ENCODE measurements at places on chromosomes 6 and 20.

DNA sequence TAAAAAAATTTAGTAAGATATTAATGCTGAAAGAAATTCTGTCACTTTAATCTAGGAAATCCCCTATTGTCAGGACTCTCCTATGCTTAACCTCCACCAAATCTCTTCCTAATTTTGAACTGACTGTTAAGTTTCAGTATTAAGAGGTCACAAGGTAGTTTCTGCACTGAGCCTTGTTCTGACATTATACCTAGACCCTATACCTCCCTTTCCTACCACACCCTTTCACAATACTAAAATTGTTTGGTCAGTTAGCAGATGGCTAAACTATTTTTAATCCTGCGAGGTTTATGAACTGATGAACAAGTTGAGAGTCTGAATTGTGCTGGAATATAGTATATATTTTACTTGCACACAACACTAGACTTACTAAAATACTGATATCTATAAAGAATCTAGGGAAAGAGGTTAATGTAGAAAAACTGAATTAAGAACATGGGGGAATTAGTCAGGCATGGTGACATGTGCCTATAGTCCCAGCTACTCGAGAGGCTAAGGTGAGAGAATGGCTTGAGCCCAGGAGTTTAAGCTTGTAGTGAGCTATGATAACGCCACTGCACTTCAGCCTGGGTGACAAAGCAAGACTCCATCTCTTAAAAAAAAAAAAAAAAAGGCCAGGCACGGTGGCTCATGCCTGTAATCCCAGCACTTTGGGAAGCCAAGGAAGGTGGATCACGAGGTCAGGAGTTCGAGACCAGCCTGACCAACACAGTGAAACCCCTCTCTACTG, 51.5 kb downstream of the HBS1L start:
- DNase-seq, result no peak

- DNase-seq, result no peak
Measured at GRCh38 chr6:149939356-149939648, 2.5 kb upstream of the ULBP2 start.

GRCh38 chr6:112332274-112332673, 14.9 kb upstream of the RFPL4B start:
- no peak for DNase-seq

GRCh38 chr6:148085631-148086331, 256.9 kb upstream of the SASH1 start:
- no peak for DNase-seq

DNA sequence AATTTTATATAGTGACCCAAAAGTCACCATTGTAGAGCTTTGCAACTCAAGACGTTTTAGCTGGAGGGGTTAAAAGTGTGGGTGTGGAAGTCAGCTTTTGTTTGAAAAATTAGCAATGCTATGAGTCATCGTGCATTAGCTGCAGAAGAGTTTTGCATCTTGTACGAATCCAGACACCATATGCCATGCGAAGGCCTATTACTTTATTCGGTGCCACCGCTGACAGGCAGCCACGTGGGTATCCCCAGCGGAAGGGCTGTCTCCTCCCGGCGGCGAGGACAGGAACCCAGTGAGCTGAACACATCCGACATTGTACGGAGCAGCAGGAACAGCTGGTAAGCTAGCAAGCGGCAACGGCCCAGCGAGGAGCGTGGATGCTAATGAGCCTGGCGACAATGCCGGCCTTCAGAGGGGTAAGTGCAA, 84.4 kb downstream of the INSM1 start:
- peak; percentile 10 for DNase-seq

GRCh38 chr20:44552950-44553908, 29.1 kb upstream of the PKIG start:
- DNase-seq, result no peak

GRCh38 chr6:21873562-21873961, 280.0 kb downstream of the SOX4 start:
- DNase-seq, result no peak

DNA sequence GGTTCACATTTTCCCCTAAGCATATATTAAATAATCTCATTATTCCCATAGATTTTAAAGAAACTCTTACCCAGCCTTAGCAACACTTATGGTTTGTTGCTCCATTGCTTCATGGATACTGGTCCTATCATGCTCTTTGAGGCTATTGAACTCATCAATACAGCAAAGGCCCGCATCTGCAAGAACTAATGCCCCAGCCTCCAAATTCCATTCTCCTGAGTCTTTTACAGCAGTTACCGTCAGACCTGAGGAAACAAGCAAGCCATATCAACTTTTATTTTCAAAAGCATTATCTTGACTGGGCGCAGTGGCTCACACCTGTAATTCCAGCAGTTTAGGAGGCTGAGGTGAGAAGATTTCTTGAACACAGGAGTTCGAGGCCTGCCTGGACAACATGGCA, 37.7 kb upstream of the ASF1A start:
- no peak for DNase-seq

- peak; percentile 72 for DNase-seq
Measured at GRCh38 chr20:62651285-62652021, 9.2 kb downstream of the SLCO4A1 start.

- DNase-seq, result no peak
Measured at GRCh38 chr6:31692886-31693285, 10.2 kb downstream of the ABHD16A start.

DNA sequence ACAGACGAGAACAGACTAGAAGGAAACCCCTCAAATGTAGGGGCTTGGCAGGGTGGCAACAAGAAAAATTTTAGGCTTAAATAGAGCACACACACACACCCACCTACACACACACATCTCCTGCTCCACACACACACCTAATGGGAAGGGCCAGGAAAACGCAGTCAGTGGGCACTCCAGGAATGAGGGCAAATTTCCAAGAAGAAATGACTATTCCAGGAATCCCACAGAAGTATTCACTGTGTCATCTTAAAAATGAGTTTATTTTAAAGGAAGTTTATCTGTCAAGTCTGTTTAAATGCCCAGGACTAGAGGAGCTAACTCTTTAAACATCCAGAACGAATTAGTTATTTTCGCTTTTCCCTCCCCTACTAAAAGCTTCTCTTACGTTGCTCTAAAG, 13.0 kb downstream of the ALDH8A1 start:
- DNase-seq, result no peak

GRCh38 chr20:11366660-11367059, 551.0 kb upstream of the BTBD3 start:
- DNase-seq, result no peak

DNA sequence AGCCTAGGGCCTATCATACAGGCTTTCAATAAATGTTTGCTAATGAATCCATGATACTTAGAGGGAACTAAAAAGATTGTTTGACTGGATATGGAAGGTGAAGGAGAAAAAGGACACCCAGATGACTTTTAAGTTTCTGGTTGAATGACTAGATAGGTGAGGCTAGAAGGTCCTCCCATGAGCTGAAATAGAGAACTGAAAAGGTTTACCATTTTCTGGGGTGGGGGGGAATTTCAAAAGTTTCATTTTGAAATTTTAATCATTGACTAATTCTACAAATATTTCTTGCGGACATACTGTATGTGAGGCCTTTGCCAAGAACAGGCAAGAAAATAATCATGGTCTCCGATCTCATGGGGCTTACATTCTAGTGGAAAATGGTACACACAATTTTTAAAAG, 17.9 kb upstream of the ZBTB2 start:
- no peak for DNase-seq

DNA sequence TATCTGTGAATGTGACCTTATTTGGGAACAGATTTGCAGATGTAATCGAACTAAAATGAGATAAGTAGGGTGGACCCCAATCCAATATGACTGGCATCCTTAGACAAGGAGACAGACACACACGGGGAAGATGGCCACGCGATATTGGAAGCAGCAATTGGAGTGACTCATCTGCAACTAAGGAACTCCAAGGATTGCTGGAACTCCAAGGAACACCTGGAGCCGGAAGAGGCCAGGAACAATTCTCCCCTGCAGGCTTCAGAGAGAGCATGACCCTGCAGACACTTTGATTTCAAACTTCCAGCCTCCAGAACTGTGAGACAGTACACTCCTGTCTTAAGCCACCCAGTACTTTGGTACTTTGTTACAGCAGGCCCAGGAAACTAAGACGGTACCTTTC, 19.5 kb upstream of the CNKSR3 start:
- DNase-seq, result no peak

DNA sequence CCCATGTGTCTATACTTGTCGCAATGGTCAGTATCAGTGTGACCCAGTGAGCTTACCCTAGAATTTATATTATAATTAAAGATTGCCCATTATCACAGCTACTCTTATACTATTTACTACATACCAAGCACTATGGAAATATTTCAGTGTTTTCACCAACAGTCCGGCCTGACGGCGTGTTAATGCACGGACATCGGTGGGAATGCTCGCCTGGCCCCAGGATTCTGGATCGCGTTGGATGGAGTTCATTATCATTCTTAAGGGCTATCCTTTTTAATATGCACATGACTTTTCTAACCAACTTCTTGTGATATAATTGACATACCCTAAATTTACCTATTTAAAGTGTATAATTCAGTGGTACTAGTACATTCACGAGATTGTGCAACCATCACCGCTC, 51.8 kb upstream of the AFDN start:
- DNase-seq, result no peak

- DNase-seq, result no peak
Measured at GRCh38 chr6:157974341-157974894, 7.2 kb upstream of the SYNJ2 start.

DNA sequence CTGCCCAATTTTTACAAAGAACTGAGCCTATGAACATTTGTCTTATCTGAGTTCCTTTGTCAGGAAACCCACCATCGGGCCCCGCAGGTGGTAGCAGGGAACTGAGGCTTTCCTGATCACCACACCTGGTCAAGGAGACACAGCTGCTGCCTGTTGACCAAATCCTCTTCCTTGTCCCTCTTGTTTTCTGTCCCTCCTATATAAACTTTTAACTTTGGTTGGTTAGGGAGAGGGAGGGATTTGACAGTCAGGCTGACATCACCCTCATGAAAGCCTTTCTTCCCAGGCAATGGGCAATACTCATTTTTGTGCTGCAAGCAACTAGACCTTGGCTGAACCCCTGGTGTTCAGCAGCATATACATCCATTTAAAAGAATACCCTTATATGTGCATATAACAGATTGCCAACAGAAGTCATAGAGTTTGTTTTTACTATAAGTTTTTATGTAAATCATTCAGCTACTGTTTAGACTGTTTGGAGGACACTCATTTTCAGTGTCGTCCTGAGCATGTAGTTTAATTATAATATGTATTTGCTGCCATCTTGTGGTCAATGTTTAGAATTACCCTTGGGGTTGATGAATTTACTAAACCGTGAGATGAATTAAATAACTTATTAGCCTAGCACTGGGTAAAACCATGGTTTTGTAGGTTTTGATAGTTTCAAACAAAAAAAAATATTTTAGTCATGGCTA, 17.0 kb downstream of the CRISP1 start:
- DNase-seq, result no peak

GRCh38 chr6:146444189-146444588, 99.4 kb upstream of the RAB32 start:
- no peak for DNase-seq

DNA sequence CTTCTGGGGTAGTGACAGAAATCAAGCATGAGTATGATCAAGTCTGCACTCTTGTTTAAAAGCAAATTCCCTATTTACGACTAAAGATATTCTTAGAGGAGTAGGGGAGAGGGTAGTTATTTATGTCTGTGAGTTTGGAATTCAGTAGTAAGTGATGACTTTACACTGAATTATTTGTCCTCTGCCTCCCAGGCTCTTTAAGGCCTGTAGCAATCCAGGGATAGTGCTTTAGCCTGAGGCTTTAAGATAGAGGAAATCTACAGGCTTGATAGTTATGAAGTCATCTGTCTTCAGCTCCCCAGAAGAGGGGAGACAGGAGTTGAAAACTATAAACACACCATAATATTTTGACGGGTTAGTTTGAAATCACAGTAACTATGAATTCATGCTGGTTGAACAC, 664.5 kb downstream of the EPM2A start:
- DNase-seq, result no peak

DNA sequence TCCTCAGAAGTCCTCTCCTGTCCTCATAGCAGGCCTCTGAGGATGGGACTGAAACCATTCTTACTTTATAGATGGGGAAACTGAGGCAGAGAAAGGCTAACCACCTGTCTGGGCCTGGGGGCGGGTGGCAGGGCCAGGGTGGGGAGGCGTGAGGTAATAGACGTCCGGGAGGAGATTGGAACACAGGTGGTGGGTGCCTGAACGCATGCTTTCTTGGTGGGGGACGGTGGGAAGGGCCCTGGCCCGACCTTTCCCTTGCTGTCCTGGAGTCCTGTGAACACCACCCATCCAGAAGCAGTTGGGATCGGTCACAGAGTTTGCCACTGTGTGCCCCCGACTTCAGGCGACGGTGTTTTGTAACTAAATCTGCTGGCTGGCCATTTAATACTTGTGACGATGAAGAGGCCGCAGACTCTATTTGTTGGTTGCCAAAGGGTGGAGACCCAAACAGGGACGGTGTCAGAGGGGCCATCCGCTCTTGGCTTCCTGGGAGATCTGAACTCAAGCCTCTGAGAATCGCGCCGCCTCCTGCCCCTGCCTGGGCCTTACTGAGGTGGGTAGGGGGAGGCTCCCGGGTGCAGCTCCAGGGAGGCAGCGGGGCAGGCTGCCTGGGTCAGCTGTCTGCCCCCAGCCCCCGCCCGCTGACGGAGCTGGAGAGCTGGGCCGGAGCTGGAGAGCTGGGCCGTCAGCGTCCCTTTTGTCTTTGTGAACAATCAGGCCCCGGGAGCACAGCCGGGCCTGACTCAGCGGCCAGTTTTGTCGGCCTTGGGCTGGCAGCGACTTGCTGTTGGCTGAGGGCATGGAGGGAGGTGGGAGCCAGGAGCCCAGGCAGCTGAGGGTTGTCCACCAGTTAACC, 4.1 kb downstream of the RBM38 start:
- DNase-seq, result no peak

DNA sequence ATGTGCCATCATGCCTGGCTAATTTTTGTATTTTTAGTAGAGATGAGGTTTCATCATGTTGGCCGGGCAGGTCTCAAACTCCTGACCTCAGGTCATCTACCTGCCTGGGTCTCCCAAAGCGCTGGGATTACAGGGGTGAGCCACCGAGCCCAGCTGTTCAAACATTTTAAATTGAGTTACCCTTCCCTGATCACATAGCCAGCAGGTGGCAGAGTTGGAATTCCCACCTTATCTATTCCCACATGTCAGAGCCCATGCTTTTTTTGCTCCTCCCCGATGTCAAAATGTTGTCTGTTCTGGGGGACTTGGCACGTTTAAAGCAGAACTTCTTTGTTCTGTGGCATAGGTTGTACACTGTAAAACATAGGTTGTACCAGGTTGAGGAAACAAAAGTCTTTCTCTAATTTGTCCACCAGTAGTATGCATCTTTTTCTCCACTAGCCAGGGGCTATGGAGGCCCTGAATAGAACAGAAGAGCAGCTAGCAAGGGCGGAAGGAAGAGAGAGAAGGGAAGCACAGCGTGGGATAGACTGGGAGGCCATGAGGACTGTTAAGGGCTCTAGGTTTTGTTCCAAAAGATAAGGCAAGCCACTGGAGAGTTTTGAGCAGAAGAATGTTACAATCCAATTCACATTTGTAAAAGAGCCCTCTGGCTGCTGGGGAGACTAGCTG, 7.3 kb upstream of the LBP start:
- DNase-seq, result no peak

- DNase-seq, result no peak
Measured at GRCh38 chr6:112193117-112193516, 61.2 kb downstream of the LAMA4 start.

GRCh38 chr6:148501178-148501590, 158.5 kb downstream of the SASH1 start:
- no peak for DNase-seq

Data from stimulated activated CD4-positive, alpha-beta T cell treated with anti-CD3 and anti-CD28 coated beads, TNF-alpha, amount 100 ng/mL, for 1 hour (primary cell).